Renal pelvis (tissue), 12 donors: ENCODE measurements at places on chromosomes 11 and 22. TPM values are rescaled to one million over a fixed set of nuclear protein-coding genes. Genes with fewer than 3 reads are reported as not detected.

GRCh38 chr22:23655891-23656475, 23.9 kb upstream of the DRICH1 start:
- no peak for DNase-seq

GRCh38 chr11:78339483-78339882, 78.1 kb downstream of the GAB2 start:
- DNase-seq: no peak

- no peak for DNase-seq
Observed at GRCh38 chr11:34134765-34135164, 29.3 kb downstream of the NAT10 start.

DNA sequence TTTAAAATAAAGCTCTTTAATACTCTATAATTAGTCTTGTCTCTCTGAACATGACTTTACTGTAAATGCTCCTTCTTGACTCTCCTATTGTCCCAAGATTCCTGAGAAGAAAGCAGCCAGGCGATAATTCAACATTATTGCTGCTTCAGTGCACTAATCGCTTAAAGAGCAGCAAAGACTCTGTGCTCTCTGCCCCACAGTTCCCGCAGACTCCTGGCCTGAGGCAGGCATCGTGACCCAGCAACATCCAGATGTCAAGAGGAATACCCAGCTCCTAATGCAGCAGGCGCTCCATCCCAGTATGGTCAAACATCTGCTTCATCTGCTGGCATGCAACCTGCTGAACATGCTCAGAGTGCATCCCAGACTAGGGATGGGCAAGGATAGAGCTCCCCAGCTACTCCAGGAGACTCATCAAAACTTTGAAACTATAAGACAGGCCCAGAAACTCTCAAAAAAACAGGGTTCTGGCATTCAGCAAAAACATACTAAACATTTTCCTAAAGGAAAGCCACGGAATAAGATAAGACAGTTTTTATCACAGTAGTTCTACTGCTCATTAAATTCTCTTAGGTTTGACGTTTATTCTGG, 270.0 kb downstream of the SOX6 start:
- DNase-seq: peak; percentile 22

PTDSS2 gene
- polyA plus RNA-seq: 41.2 TPM

KCNQ1OT1 gene
- 2.3 TPM for polyA plus RNA-seq
